ENCODE measurements at places on chromosomes 2 and 18. TPM values are rescaled to one million over a fixed set of nuclear protein-coding genes. Genes with fewer than 3 reads are reported as not detected.

GRCh38 chr2:69668598-69668997 lies 25.1 kb upstream of the AAK1 start:
- H3K36me3 ChIP-seq = no peaks in the 10 kb centered on the region
- H3K4me1 ChIP-seq = no peaks in the 10 kb centered on the region
- no peak overlapping the region for H3K27ac ChIP-seq
- no peak for DNase-seq
- no peak overlapping the region for H3K4me3 ChIP-seq

The LGALSL gene
- total RNA-seq = 3.1 TPM

DNA sequence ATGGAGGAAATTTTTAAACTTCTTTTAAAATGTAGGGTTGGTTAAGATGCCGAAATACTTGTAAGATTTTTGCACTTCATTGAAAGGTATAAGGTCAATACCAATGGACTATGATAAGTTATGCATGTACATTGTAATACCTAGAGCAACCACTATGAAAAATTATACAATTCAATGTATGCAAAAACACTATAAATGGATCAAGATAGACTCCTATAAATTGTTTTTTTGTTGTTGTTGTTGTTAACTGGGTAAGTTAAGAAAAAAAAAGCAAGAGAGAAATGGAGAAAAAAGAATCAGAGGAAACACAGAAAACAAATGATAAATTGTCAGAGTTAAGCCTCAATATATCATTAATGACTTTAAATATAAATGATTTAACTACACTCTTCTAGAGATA lies 421.2 kb downstream of the TMEM182 start:
- H3K4me1 ChIP-seq = no peaks in the 10 kb centered on the region
- H3K36me3 ChIP-seq = no peaks in the 10 kb centered on the region
- no peaks in the 10 kb centered on the region for H3K27me3 ChIP-seq
- no peak overlapping the region for H3K27ac ChIP-seq
- H3K4me3 ChIP-seq = no peak overlapping the region
- no peak for DNase-seq

DNA sequence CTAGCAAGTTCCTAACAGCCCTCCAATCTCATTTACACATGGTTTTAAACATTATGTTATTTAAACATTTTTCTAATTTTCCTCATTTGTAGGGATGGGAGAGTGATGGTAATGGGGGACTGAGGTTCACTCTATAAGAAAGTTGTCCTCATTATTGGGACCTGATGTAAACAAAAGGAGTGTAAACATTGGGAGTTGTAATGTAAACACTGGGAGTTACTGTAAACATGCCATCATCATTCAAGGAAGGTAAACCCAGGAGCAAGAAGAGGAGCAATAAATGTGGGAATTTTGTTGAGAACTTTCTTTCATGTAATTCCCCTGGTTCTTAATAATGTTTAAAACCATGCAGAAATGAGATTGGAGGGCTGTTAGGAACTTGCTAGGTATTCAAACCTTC lies 17.8 kb downstream of the RFTN2 start:
- no peak for DNase-seq
- no peaks in the 10 kb centered on the region for H3K27me3 ChIP-seq
- H3K4me3 ChIP-seq = no peak overlapping the region
- no peak overlapping the region for H3K27ac ChIP-seq
- no peaks in the 10 kb centered on the region for H3K36me3 ChIP-seq

GRCh38 chr2:215607766-215608165 lies 171.9 kb upstream of the FN1 start:
- H3K27ac ChIP-seq = no peak overlapping the region
- H3K27me3 ChIP-seq = no peaks in the 10 kb centered on the region
- H3K36me3 ChIP-seq = no peaks in the 10 kb centered on the region
- peaks cover 2% of the 10 kb centered on the region for H3K4me1 ChIP-seq
- H3K4me3 ChIP-seq = no peak overlapping the region

The SOWAHC gene
- 7.1 TPM for total RNA-seq

- H3K27me3 ChIP-seq = no peaks in the 10 kb centered on the region
- H3K4me3 ChIP-seq = no peak overlapping the region
- no peaks in the 10 kb centered on the region for H3K4me1 ChIP-seq
These were observed 447.9 kb downstream of the XIRP2 start for GRCh38 chr2:167336213-167336612.

The KRTCAP3 gene
- not detected for total RNA-seq
